ENCODE measurements at places on chromosomes 12 and 14. TPM values are rescaled to one million over a fixed set of nuclear protein-coding genes. Genes with fewer than 3 reads are reported as not detected.

The ST8SIA1 gene
- total RNA-seq = 9.4 TPM

GRCh38 chr12:57524814-57525614, 2.4 kb downstream of the MBD6 start:
- DNase-seq = peak; percentile 50

DNA sequence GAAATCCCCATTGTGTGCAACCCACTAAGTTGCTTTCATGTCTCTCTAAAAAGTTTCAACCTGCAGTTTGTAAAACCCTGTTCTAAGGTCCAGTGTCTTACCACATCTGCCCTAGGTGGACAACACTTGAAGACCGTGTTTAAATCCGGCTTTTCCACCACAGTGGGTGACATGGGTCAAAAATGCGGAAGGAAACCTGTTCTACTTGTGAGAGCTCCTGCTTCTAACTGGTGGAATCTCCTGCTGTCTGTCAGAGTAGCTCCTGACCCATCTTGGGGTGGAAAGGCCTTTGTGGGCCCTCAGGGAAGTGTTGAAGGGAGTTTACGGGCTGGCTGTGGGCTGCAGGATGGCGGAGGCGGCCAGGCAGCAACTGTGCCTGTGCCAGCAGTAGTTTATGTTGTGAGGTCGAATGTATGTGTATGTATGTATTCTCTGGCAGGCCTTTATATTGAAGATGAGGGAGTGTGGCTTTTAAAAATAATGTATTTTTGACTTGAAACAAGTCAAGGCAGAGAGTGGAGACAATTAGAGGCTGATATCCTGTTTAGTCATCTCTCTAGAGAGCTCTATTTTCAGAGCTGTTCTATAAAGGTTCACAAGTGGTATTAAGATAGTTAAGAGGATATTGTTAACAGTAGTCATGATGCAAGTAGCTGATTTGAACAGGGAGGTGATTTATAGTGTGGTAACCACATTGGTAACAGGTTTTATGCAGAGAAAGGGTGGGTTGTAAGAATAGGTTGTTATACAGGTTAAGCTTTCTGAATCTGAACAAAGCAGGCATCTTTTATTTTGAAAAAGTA, 67.0 kb downstream of the PRKCH start:
- DNase-seq = peak; percentile 68

The ZDHHC22 gene
- not detected for total RNA-seq

- no peak for DNase-seq
Observed at GRCh38 chr14:76985540-76986230, 42.8 kb downstream of the IRF2BPL start.

DNA sequence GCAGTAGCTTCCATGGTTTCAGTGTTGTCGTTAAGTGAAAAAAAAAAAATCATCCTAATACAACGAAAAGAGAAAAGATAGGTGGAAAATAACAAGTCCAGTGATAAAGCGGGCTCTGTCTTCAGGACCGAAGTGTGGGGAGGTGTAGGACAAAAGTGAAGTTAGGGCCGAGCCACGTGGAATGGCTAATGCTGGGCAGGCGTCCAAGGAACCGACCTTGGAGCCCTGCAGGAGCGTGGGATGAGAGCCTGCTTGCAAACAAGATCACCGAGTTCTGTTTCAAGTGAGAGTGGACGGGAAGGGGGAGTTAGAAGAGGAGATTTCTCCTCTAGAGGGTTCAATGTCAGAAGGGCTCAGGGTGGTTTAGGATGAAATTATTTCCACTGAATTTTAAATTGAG, 22.2 kb downstream of the A2ML1 start:
- DNase-seq = peak; percentile 54

- DNase-seq = no peak
Observed at GRCh38 chr14:99744199-99744872, 48.9 kb upstream of the EML1 start.

GRCh38 chr12:64403707-64404469, at the start of gene XPOT:
XPOT (plus strand) TSS chr12:64404392; CDS start chr12:64410036, 5,644 bp downstream.
- peak; percentile 94 for DNase-seq

The KRT5 gene
- 388 TPM for total RNA-seq

DNA sequence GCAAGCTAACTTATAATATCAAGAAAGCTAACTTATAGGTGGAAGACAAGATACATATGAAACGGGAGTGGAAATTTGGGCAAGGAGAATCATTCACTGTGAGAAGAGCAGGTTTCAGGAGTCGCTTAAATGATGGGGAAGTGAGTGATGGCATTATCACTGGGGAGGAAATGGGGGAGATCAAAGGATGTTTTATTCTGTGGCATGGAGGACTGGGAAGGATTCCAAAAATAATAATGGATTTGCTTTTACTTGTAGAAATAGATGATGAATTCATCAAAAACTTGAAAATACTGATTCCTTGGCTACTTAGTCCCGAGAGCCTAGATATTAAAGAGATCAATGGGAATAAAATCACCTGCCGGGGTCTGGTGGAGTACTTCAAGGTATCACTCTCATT, 47.8 kb downstream of the SAV1 start:
- DNase-seq = no peak

GRCh38 chr12:66060163-66060907, 70.2 kb downstream of the LLPH start:
- no peak for DNase-seq

DNA sequence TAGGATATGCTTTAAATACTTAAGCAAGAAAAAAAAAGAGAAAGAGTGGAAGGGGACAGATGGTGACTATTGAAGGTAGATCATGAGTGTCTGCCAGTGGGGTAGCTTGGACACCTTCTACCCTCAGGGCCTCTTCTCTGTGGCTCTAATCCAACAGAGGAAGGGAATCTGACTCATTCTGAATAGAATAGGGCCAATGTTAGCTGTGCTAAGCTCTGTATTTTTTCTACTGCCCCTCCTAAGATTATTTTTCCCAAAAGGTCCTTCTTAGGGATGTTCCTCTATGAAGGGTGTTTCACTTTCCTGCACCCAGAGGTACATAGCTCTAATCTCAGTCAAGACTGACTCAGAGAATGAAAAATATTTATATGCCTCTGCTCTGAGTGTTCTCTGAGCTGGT, 25.6 kb downstream of the UNC79 start:
- no peak for DNase-seq

The PGF gene
- total RNA-seq = 4.4 TPM

The VDR gene
- total RNA-seq = 12.6 TPM

DNA sequence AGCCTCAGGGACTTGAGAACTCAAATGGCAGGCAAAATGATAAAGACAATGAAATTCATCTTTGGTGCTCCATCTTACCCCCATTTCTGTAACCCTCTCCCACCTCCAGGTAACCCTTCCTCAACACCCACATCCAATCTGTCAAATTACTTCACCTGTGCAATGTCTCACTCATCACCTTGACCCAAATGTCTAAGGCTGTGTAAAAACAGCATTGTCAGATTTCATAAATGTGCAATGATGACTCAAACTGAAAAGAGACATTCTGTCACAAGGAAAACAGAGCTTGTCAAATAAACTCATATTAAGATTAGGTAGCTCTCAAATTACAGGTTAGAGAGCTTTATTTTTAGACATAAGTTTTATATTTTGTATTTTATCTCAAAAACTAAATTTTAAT, 19.9 kb upstream of the COCH start:
- no peak for DNase-seq

- DNase-seq = no peak
Observed at GRCh38 chr14:40525314-40525713, 1081.4 kb upstream of the LRFN5 start.

The FGD6 gene
- 14.9 TPM for total RNA-seq

DNA sequence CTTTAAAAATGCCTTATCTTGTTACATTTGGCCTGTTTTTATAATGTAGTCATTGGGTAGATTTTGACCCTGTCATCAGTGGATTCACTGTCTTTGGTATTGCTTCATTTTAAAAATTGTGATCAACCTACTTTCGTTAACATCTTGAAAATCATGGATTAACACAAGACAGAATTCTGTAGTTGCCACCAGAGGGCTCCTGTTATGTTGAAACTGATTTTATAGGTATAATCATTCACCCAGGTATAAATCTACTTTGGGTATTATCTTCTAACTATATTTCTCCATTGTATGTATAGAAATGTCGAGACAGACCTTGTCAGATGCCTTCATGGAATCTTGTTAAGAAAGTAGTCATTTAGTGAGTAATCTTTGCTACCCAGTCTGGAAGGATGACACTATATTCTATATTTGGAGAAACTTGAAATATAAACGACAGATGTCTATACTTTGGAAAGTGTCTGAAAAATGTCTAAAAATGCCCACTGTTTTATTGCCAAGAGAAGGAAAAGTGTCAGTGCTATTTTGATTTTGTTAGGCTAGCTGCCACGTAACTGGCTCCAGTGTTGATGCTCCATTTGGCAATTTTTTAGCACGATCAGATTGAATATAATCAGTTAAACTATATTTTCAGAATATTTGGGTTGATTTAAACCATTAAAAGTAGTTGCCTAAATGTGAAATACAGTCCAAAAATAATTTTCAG, 129.4 kb downstream of the PELI2 start:
- no peak for DNase-seq

DNA sequence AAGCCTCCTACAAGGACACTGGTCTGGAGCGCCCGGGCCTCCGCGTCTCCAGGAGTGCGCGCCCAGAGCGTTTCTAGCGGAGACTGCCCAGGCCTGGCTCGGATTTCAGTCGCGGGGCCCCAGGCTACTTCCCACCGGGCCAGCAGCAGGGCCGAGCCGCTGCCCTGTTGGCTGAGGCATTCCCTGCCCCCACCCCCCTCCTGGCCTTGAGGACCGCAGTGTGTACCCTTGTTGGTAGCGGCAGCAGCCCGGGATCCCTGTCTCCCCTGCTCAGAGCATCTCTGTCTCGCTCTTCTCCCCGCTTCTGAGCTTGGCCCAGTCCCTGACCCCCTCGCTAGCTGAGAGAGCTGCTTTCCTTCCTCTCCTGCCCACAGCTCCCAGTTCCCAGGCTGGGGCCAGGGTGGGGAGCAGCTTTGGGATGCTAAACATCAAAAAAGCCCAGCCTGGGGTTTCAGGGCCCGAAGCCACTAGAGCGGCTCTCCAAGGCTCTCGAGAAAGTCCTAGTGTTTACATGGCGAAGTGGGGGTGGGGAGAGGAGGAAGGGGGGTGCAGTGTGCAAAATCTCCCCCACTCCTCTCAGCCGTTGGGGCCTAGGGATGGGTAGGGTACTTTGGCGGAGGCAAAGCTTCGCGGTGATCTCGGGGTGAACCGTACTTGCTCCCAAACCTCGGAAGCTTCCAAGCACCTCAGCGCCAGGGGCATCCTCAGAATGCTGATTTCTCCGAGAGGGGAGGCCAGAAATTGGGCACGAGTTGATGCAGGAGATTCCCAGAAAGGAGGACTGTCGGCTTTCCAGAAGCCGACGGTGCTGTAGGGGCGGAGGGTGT, 6.4 kb downstream of the NKX2-1 start:
- DNase-seq = no peak
